ENCODE measurements at places on chromosomes 3 and 15.

GRCh38 chr15:48646331-48646730 lies 822 bp upstream of the FBN1 start:
- DNase-seq, result no peak

DNA sequence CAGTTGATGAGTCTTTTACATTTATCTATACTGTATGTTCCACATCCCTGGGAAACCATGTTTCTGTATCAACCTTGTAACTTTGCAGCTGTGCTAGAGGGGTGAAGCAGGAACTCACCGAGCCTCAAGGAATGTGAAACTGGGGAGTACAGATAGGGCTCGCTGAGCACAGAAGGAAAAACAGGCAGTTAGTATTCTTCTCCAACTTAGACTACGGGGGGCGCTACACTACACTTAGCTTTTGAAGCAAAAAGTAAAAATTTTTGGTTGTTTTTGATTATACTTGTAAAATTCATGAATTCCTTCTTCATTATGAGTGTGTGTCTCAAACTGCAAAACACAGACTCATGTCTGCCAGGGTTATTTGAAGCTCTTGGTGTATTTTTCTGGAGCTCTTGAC lies 132.7 kb upstream of the RGMA start:
- DNase-seq, result no peak

- peak; percentile 51 for DNase-seq
Observed at GRCh38 chr3:184133840-184134745, 1.1 kb upstream of the EIF2B5 start.

GRCh38 chr3:104805508-104805907 lies 561.2 kb upstream of the ALCAM start:
- DNase-seq, result no peak

DNA sequence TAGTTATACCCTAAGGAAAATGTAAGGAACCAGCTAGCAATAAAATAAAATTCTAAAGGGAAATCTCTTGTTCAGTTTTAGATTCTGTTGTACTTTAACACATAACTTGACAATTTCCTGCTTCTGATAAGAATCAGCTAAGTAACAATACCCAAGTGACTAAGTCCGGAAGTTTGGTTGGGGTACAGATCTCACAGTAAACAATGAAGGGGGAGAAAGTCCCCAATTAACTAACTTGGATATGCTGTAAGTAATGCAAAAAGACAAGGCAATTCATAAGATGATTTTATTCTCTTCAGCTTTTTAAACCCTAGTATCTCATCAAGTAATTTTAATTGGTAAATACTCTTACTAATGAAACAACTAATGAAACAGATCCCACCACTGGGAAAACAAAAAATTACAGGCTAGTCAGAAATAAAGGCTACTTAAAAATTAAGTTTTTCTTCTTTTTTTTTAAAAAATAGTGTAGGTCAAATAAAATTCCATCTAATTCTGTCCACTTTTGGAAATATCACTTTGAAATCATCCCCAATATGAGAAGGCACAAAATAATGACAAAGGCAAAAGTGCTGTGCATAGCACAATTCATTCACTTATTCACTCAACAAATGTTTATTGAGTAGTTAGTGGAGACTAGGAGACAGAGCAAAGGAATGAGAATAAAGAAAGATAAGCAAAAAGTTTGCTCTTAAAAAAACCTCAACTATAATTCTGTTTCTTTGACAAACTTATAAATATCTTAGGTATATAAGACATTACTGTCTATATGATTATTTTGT lies 37.8 kb upstream of the IL20RB start:
- no peak for DNase-seq

DNA sequence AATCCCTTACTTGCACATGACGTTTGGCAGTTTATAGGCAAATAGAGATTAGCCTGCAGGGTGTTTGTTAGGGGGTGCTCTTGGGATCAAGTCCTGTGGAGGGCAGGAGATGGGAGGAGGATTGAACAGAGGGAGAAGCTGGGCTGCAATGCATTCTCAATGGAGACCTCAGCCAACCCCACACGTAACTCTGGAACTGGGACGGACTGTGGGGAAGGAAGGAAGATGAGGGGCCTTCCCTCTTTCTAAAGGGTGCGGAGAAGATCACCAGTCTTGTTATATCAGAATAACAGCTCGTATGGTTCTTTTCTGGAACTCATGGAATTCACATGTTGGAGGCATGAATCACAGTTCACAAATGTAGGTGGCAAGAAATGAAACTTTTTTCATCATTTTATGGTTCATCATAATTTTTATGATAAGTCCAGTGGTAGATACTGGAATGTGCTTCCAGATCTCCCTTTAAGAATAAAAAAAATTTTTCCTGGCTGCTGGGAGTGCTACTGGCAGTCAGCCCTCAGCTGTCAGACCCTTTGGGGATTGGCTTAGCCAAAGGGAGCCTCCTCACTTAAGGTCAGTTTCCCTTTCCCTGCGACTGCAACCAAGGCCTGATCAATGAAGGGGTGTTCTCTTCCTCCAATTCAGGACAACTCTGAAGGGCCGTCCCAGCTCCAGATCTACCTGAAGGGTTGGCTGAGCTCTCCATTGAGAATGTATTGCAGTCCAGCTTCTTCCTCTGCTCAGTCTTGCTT lies 20.5 kb upstream of the LYZL4 start:
- DNase-seq, result no peak

- DNase-seq, result no peak
Observed at GRCh38 chr3:123687286-123687685, 102.4 kb upstream of the HACD2 start.

DNA sequence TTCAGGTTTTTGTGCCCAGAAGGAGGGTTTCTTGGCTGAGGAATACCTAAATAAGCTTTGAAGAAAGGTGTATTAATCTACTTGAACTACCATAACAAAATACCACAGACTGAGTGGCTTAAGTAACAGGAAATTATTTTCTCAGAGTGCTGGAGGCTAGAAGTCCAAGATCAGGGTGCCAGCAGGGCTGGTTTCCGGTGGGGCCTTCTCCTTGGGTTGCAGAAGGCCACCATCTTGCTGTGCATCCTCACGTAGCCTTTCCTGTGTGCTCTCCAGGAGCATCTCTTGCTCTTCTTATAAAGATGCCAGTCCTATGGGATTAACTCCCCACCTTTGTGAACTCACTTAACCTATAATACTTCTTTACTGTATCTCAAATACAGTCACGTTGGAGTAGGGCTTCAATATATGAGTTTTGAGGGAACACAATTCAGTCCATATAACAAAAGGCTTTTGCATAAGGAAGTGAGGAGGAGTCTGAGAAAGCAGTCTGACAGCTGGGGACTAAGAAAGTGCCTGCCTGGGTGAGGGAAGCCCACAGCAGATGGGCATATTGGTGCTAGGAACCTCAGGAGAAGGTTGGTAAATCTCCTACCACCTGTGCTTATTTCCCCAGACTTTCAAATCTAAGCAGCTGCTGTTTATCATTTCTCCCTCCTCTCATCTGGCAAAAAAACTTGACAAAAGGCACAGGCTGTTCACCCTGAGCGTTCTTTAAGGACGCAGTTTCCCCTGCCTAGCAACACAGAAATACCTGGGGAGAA lies 89.6 kb upstream of the CBLB start:
- no peak for DNase-seq

- DNase-seq, result no peak
Observed at GRCh38 chr3:64591615-64592014, 96.2 kb downstream of the ADAMTS9 start.

DNA sequence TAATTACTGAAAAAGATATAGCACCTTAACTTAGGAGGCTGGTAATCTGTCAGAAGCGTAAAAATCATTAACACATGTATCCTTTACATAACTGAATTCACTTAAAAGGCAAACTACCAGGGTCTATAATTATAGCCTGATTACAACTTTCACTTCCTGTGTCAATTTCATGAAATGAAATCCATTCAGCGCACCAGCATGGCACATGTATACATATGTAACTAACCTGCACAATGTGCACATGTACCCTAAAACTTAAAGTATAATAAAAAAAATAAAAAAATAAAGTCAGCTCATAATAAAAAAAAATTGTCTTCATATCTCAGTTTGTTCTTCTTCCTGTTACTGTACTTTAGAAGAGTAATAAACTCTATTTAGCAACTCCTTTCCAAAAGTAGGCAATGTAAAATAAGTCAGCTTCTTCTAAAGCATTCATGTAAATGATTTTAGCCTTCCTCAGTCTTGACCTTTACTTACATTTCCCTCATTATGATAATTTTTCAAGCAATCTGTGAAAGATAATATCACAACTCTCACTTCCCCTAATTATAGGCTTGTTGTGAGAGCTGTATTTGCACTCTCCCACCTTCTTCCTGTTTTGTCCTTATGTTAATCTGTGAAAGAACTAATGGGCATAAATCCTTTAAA lies 50.1 kb downstream of the KBTBD8 start:
- DNase-seq, result no peak

- DNase-seq, result no peak
Observed at GRCh38 chr3:149589332-149589731, 68.5 kb downstream of the WWTR1 start.

DNA sequence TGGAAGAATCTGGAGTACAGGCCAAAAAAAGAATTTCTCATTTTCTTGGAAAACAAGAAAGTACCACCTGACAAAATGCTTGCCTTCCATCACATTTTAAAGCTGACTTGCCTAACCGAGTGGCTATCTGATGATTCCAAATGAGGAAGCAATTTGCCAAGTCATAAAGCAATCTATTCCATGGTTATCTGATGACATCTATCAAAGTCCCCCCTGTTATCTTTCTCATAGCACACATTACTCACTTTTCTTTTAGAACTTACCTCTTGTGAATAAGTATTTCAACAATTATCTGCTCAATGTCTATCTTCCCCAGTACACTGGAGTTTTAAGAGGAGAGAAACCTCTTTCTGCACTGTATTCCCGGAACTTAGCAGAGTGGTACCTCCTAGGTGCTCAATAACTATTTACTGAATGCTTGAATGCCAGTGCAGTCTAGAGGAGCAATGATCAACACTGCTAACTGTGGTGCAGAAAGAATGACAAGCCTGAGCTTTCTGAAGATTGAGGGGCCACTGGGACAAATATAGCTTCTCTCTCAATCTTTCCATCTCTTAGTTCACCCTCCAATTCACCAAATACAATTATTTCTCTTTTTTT lies 186.3 kb upstream of the ATP11B start:
- DNase-seq, result no peak

DNA sequence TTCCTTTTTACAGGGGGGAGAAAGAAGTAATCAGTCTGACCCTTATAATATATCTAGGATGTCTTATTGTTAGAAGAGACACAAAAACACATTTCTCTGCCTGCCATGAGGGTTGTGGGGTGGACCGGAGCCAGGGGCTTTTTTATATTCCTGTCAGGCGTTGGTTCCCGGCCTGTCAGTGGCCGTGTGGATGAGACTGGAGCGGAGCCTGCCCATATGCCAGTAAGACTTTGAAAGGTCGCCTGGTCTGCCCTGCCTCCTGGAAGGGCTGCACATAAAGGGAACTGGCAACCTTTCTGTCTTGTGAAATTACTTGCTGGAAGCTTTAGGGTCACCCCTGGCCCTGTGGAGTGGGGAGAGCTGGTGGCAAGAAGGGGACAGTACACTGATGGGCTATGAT lies 34.7 kb downstream of the MAP3K13 start:
- DNase-seq, result no peak

- peak; percentile 67 for DNase-seq
Observed at GRCh38 chr15:44712346-44713005, 1.2 kb downstream of the B2M start.

GRCh38 chr3:169772305-169772896 lies 795 bp upstream of the MYNN start:
- DNase-seq, result peak; percentile 65

GRCh38 chr3:70805061-70805889 lies 492.8 kb upstream of the MDFIC2 start:
- no peak for DNase-seq

GRCh38 chr3:131537531-131537930 lies 34.8 kb upstream of the MRPL3 start:
- no peak for DNase-seq

- DNase-seq, result peak; percentile 15
Observed at GRCh38 chr3:149701977-149702350, 44.1 kb upstream of the WWTR1 start.

- DNase-seq, result no peak
Observed at GRCh38 chr15:67148196-67148701, 82.8 kb downstream of the SMAD3 start.

DNA sequence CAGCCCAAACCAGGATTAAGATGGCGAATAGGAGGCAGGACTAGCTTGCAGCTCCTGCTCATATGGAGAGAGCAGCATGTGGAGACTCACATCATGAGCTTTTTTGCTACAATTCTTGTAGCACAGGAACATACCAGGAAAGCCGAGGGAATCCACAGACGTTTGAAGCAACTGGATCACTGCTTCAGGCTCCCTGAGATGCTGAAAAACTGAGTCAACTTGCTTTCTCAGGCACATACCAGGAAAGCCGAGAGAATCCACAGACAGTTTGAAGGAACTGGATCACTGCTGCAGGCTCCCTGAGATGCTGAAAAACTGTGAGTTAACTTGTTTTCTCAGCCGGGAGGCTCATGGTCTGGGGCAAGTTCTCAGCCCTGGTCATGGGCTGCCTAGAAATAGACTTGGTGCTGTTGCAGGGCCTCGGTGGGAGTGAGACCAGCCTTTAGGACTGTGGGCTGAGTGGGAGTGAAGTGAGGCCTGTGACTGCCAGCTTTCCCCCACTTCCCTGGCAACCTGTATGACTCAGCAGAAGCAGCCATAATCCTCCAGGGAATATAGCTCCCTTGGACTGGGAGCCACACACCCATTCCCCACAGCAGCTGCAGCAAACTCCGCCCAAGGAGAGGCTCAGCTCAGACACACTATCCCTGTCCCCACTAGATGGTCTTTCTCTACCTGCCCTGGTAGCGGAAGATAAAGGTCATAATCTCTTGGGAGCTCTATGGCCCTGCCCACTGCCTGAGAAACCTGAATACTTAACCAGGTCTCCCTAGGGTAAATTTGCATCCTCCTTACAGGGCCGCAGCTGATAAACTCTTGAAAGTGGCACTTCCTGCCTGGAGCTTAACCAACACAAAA lies 51.9 kb upstream of the PFN2 start:
- DNase-seq, result no peak

GRCh38 chr15:36175741-36176291 lies 403.6 kb upstream of the CDIN1 start:
- no peak for DNase-seq

DNA sequence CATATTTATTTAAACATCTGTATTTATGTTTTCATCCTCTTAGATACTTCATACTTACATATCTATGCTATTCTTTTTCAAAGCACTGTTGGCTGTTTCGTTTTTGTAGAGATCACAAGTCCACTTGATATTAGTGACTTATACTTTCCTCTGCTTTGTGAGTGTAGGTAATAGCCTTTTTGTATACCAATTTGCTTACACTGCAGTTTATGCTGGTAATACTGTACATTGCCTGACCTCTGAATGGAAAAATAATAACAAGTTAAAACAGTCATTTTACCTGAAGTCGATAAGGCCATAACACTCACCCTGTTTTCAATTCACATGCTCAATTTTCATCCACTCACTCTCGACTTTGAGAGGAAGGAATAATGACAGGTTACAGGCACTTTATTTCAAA lies 89.9 kb upstream of the NANOGP8 start:
- DNase-seq, result no peak

- DNase-seq, result no peak
Observed at GRCh38 chr3:102483556-102483955, 48.7 kb downstream of the ZPLD1 start.

GRCh38 chr15:68958597-68958996 lies 28.3 kb downstream of the SPESP1 start:
- DNase-seq, result no peak

Data from stimulated activated naive CD4-positive, alpha-beta T cell treated with Interleukin-2 at 50 U/mL for 16 hours (primary cell).